ENCODE measurements at places on chromosomes 2 and 18.

GRCh38 chr2:2123238-2123637 lies 207.8 kb downstream of the MYT1L start:
- no peak for DNase-seq

DNA sequence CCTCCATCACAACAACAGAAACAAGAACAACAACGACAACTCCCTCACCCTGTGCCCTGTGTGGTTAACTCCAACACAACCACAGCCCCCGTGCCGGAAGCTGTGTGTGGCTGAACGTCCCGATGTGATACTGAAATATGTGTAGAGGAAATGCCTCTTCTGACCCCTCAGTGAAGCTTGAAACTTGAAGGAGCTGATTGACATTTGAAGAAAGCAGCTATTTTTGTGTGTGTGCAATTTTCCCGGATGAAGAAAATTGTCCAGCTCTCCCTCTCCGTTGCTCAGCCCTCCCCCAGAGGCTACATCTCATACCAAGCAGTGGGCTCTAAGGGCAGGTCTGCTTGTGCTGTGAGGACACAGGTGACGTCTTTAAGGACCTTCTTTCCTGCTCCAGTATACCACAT lies 173.8 kb downstream of the ICOS start:
- DNase-seq: no peak

GRCh38 chr2:128105072-128105471 lies 14.1 kb downstream of the UGGT1 start:
- DNase-seq: no peak

- no peak for DNase-seq
Measured at GRCh38 chr2:215505044-215505786, 69.3 kb upstream of the FN1 start.

DNA sequence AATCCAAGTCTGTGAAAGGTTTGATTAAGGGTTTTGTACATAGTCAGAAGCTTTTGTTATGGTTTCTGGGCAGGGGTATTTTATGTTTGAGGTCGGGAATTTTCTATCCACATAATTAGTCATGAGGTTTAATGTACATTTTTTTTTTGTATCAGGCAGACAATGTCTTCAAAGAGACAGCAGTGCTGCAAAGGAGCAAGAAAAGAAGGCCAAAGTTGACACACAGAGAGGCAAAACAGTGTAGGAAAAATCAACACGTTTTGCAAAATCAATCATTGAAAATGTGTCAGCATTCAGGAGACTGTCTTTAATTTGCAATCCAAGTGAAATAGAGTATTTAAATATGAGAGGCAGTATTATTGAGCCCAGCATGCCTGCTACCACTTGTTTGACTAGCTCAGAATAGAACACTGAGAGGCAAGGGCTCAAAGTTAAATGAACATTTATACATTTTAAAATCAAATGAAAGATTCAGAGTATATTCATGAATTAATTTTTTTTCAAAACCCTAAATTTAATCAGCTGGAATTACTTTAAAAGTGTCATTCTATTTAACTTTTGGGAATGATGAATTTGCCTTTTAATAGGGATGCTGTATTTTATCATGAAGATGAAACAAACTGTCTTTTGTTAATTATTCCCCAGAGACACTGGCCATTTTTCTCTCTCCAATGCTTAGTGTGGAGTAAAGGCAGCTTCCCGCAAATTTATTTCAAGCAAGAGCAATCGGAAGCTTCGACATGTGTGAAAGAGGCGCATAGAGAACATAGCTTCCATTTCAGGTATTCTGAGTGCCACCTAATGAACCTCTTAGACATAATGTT lies 11.3 kb downstream of the VRK2 start:
- no peak for DNase-seq

Measured in stimulated activated CD8-positive, alpha-beta memory T cell treated with anti-CD3 and anti-CD28 coated beads, Interleukin-4, amount 100 ng/mL, for 1 hour (primary cell).